ENCODE measurements at places on chromosomes 11 and 22.

- DNase-seq, result no peak
Measured at GRCh38 chr22:48270731-48271130, 1508.3 kb downstream of the TBC1D22A start.

- DNase-seq, result no peak
Measured at GRCh38 chr11:47258317-47258902, 614 bp downstream of the NR1H3 start.

- DNase-seq, result peak; percentile 42
Measured at GRCh38 chr11:91686700-91687099, 537.9 kb upstream of the FAT3 start.

DNA sequence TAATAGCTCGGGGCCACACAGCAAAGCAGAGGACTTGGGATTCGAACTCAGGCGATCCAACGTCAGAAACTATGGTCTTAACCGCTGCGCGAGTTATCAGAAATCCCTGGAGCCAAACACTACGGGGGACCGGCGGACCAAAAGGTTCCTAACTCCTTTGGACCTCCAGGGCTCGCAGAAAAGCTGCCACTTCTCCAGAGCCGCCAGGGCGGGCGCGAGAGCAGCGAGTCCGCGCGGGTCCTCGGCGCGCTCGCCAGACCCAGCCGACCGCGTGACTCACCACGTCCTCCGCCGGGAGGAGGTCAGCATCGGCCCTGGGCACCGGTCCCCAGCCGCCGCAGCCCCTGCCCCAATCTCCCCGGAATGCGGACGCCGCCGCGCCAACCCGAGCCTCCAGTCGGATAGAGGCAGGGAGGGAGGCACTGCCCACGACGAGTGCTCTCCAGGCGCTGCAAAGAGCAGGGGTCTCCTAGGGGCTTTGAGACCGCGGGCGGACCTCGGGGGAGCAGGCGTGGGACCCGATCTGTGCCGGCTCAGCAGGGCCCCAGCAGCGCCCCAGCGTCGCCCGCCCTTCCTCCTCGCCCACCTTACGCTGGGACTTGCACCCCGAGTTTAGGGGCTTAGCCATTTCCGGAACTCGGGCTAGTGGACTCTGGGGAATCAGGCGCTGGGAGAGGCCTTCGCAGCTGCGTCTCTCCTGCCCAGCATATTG is 6.2 kb upstream of the ALX4 start:
- peak; percentile 64 for DNase-seq

GRCh38 chr22:19488285-19488684 is 8.6 kb downstream of the CDC45 start:
- DNase-seq, result no peak

Data from GM23338 (cell line).